ENCODE measurements at places on chromosomes 6 and 20.

- no peak for DNase-seq
Measured at GRCh38 chr6:63503199-63503598, 69.1 kb upstream of the LOC128125822 start.

GRCh38 chr20:7883741-7884140 lies 56.5 kb downstream of the HAO1 start:
- no peak for DNase-seq

- DNase-seq = no peak
Measured at GRCh38 chr6:43639984-43640800, 4.6 kb downstream of the MAD2L1BP start.

DNA sequence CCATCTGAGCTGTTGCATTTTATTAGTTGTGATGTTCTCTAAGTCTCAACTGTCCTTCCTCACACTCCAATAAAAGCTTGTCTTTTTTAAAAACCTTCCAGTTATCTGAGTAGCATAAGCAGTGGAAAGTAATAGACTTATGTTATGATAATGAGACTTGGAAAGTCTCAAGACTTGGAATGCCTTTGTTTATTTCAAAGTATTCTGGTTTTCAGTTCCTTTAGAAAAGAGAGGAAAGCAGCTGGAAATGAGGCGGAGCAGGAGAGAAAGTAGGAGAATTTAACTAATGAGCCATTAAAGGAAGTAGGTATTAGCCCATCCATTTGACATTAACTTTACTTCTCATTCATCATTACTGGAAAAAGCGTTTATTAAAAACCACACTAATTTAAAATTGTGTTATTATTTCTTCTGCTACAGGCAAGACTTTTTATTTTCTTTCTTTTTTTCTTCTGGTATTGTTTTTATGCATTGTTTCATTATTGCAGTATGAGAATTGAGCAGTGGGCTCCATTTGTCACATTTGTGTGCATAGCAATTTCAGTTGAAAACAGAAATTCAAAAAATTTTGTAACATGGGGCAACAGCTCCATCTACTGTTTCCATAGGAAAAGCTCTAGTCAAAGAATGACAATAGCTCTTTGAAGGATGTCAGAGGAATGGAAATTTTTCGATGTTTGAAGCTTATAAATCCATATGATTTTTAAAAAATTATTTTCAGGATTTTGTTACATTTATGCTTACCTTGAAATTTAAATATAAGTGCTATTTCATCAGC lies 194.8 kb downstream of the COL9A1 start:
- no peak for DNase-seq

- DNase-seq = no peak
Measured at GRCh38 chr6:13277231-13277630, 51.1 kb downstream of the TBC1D7 start.

- no peak for DNase-seq
Measured at GRCh38 chr6:118660218-118660569, 8.8 kb upstream of the CEP85L start.

DNA sequence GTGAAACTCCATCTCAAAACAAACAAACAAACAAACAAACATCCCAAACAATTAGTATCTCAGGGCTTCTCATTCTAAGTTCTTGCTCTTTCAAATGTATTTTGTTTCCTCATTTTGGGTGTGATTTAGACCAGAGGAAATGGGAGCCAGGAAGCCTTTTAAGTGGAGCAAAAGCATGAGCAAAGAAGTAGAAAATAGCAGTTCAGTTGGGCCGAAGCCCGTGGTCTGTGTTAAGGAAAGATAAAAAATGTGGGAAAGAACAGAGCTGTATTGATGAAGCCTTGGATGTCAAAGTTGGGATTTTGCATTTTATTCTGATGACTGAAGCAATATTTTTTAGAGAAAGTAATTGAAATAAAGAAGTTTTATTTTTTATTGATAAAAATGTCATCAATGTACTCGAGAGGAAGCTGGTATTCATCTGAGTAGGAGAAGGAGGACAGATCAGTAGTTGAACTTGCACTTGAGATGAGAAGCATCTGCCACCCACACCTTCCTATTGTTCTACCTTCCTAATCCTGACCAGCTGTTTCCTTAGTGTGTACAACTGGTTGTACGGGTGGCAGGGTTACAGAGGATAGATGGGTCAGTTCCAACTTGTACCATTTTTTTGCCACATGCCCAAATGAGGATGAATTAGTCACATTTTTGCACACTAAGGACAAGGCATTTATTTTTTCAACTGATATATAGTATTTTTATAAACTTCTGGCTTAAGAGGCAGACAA lies 56.1 kb downstream of the KIAA0408 start:
- no peak for DNase-seq
